ENCODE measurements at places on chromosomes 2 and 18.
A peak's percentile ranks its signal among the peaks of the same experiment; 100 is the strongest.

DNA sequence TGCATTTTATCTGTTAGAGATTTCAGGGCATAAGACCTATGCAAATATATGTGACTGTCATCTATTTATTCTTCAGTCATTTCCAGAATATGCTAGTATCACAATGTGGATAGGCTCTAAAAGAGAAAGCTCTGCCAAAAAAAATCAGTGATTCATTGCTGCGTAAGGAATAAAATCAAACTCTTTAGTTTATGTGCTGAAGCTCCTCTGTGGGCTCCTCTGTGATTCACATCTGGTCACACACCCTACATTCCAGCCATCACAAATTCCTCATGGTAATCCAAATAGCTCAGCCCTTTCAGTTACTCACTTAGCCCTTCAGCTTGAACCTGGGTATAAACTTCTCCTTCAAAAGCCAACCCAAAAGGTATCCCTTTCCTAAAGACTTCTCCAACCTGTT is 21.4 kb downstream of the DLGAP1 start:
- DNase-seq = no peak

DNA sequence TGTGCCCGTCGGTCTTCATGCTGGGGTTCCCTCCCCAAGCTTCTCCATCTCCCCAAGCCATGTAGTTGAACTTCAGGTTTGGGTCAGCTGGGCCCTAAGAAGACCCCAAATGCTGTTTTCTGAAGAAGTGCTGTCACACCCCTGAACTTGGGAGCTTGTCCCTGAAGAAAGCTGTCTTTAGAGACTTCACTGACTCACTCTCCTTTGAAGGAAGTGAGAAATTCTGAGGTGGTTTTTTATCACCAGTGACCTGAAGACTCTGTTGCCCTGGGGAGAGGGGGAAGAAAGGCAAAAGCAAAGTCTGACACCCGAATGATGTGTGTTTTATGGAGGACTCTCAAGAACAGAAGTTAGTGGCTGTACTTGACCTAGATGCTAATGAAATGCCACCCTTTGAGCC is 83.6 kb upstream of the BCL2L11 start:
- peak; percentile 45 for DNase-seq

GRCh38 chr18:77129150-77129551 is 3.4 kb downstream of the MBP start:
- DNase-seq = no peak

DNA sequence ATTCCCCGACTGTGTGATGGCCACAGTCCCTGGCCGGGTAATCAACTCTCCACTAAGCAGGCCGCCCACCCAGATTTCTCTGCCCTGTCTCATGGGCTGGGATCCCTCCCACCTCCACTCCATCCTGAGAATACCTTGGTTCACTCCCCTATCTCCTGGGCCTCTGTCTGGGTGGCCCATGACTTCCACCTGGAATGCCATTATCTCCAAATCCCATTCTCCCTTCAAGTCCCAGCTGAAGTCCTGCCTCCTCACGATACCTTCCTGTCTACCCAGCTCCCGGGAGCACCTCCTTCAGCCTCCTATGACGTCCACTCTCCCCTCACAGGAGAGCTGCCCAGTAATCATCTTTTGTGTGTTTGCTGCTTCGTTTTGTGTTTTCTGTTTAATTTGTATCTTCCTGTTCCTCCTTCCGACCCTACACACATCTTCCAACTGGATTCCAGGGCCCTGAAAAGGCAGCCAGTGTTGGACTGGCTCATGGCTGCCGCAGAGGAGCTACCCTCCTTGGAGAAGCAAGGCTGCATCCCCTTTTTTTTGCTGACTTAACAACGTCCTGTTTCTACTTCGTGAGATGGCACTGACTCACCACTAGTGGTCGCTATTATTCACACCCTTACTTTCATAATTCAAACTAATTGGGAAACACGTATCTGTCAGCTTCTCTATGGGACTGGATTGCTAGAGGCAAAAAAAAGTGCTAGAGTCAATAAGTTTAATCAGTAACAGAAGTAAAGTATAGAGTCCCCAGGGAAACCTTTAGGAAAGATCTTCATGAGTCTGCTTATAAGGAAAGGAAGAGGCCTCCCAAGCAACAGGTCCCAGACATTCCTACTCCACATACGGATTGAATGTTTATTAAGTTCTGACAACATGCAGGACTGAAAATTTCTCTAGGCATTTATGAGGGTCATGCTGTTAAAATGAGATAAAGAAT is 171.9 kb upstream of the GATA6 start:
- DNase-seq = no peak

GRCh38 chr2:154537843-154538450 is 160.5 kb upstream of the KCNJ3 start:
- DNase-seq = no peak

DNA sequence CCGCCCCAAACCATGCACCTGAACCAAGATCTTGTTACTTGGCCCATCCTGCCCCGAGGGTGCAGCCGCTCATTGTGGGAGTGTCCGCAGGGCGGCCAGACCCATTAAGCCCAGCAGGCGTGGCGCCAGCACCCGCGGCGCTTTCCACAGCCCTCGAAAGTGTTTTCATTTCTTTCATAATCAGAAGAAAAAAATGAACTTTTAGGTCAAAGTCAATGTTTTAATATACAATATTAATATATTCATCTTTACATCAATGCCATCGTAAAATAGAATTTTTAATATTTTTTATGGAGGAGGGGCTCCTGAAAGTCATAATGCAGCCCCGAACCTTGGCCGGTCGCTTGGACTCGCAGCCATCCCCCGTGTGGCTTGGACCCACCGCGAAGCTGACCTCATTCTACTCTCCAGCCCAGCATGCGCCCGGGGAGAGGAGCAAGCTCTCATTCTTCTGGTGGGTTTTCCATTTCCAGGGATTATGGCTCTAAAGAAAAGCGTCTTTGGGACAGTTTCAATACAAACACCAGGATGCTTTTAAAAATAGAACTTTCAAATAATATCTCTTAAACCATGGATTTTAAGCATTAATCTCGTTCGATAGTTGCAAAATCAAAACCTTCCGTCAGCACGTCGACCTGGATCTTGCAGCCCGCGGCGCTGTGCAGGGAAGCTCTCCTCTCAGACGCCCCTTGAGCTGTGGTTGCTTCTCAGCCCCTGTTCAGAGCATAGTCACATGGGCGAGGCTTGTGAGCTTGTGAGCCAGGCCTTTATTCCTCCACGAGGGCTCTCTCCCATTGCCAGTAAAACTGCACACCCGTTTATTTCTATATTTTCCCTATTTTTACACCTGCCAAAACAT is 17.2 kb upstream of the ASB1 start:
- DNase-seq = no peak

DNA sequence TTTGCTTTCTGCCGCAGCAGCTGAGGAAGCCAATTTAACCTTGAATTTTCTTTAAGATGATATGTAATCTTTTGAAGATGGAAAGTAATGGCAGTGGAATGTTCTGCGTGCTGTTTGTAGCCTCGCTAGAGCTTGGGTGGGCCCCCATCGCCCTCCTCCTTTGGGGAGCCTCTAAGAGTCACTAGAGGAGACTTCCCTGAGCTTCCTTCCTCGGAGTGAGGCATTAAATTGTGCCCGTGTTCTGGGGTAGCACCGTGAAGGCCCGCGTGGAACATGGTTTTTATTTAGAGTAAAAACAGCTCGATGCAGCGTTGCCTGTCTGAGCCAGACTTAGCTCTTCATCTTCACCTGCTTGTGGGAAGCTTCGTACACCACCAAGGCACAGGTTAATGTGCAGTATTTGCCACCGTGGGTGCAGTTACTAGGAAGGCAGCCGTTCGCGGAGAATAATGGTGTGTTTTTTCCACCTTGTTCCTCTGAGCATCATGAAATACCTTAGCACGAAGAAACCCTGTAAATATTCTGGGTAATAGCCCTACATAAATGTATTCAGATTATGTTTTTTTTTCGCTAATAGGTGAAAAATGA is 38.5 kb downstream of the NCK2 start:
- no peak for DNase-seq

DNA sequence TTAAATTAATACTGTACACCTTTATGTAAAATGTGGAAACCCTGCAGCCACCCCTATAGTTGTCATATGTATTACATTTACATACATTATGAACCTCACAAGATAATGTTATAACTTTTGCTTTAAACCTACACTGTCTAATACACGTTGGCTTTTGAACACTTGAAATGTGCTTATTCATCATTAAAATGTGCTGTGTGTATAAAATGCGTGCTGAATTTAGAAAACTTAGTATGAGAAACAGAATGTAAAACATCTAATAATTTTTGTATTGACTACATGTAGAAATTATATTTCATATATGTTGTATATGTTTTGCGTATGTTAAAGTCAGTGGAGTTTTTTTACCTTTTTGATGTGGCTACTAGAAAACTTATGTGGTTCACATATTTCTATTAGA is 68.8 kb downstream of the MAPRE2 start:
- no peak for DNase-seq

- no peak for DNase-seq
Measured at GRCh38 chr2:191693166-191693565, 15.2 kb downstream of the NABP1 start.
